ENCODE measurements at places on chromosomes 11 and 22.

GRCh38 chr11:107549253-107549953, 16.1 kb downstream of the ALKBH8 start:
- peak; percentile 46 for DNase-seq

DNA sequence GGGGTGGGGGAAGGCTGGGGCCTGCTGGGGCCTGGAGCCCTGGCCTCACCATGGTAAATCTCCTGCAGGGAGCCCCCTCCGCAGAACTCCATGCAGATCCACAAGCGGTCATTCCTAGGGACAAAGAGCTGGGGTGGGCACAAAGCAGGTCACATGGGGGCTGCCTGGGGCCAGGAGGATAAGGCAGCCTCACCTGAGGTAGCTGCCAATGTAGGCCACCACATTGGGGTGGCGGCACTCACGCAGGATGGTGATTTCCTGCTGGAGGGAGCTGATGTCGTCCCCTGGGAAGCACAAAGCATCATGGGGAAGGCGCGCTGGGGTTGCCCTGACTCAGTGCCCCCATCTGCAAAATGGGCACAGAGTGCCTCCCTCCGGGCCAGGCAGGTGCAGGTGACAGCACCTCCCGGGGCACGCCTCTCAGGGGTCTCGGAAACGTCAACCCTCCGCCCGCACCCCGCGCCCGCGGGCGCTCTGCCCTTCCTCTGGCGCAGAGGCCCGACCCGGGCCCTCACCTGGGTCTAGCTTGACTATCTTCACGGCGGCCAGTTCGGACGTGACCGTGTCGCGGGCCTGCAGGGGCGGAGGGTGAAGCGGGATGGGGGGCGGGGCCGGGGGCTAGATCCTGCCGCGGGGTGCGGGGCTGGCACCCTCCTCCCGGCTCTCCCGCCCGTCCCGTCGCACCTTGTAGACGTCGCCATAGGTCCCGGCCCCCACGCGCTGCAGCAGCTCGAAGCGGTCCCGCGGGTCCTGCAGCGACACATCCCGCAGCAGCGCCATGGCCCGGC, 450 bp downstream of the MAP4K2 start:
- DNase-seq = no peak

DNA sequence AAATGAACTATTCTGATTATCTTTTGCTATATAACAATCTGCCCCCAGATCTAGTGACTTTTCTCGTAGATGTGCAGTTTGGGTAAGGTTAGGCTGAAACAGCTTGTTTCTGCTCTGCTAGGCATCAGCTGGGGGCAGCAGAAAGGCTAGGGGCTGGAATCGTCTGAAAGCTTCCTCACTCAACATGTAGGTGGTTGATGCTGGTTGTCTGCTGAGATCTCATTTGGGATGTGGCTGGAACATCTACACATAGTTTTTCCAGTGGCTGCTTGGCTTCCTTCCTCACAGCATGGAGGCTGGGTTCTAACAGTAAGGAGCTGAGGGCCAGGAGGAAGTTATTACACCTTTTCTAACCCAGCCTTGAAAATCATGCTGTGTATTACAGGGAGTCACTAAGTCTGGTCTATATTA, 30.2 kb downstream of the USP47 start:
- no peak for DNase-seq

GRCh38 chr11:120660024-120660565, 148.5 kb downstream of the GRIK4 start:
- DNase-seq = peak; percentile 8

DNA sequence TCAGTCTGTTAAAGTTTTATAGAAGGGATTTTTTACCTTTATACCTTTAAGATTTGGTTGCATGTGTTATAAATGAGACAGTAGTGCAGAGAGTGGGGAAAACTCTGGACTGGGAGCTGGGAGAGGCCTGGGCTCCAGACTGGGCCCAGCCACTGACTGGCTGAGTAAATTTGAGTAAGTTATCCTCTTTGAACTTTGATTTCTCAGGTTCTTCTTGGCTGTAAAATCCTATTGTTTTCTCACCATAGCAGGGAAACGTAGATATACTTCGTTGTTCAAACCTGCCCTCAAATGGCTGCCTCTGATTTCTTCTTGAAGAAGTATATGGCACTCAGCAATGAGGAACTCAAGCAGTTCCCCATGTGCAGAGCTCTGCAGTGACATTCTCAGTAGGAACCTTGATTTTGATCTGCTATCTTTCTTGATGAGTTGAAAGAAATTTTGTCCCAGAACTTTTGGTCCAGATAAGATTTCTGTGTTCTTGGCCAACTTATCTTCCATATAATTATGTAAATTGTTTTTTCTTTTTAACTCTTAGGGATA, 8.8 kb downstream of the BMAL1 start:
- DNase-seq = no peak

GRCh38 chr11:12285811-12286222, 91.6 kb upstream of the PARVA start:
- peak; percentile 38 for DNase-seq

- no peak for DNase-seq
These were observed 15.4 kb downstream of the PHLDA2 start for GRCh38 chr11:2913776-2914175.

GRCh38 chr22:42964994-42965699, 49.8 kb downstream of the PACSIN2 start:
- no peak for DNase-seq
